ENCODE measurements at places on chromosomes 5 and 9.

GRCh38 chr9:22142671-22143070 lies 133.6 kb upstream of the CDKN2B start:
- no peak for DNase-seq

DNA sequence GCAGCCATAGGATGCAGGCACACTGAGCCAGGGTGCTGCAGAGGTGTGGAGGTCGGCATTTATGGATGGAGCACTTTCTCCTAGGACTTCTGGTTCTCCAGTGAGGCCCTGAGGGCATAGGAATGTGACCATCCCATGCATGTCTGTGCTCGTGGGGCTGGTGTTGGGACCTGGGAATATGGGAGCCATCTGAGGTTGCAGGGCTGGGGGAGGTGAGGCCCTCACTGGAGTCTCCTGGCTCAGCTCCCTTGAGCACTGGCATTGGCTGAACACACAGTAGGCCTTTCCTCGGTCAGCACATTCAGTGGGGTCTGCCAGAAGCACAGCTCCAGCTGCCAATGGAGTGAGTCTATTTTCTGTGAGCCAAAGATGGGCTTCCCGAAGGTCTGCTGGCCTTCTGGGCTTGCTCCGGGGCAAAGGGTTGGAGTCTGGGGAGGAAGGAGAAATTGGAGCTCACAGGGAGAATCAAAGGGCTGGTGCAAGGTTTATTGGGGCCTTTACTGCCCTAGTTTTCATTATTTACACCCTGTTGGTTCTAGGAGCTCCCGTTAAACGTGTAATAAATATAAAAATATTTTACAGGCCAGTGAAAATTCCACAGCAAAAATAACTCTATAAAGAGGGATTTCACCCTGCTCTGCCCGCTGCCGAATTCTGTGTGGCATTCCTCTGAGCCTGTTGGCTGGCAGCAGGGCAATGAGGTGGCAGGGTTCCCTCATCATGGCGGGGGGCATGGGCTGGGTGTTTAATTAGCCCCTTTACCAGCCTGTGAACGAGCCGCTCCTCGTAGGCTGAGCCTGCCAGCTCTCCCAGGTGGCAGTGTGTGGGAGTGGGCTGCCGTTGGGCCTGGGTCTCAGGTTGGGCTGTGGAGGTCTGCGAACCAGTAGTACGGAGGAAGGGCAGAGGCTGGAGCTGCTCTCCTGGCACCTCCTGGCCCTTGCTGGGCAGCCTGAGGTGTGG lies 31.6 kb upstream of the PITX1 start:
- DNase-seq = no peak

DNA sequence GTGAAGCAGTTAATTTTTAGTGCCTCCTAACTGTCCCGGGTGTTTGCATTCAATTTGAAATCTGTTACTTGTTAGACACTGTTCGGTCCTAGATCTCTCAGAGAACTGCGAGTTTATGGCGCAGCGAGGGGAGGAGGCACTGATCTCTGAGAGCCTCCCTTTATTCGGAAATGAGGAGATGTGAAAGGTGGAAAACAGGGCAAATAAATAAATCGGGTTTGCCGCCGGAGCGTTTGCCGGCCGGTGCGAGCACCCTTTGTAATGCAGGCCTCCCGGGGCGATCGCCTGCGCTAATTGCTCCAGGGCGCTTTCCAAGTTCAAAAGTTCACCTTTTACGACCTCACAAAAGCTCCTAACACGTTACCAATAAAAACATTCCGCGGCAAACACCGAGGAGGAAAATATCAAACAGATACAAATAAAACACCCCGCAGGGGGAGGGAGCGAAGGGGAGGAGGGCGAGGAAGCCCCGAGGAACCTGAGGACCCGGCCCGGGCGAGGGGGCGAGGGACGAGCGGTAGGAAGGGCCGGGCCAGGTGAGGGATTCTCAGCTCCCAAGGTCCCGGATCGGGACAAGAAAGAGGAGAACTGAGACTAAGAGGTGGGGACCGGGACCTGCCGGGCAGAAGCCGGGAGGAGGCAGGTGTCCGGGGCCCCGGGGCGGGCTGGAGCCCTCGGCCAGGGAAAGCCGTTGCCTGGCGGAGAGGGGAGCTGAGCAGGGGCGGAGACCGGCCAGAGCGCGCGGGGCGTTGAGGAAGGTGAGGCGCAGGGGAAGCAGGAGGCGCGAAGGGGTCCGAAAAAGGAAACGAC lies 1.4 kb downstream of the NR6A1 start:
- peak; percentile 64 for DNase-seq

DNA sequence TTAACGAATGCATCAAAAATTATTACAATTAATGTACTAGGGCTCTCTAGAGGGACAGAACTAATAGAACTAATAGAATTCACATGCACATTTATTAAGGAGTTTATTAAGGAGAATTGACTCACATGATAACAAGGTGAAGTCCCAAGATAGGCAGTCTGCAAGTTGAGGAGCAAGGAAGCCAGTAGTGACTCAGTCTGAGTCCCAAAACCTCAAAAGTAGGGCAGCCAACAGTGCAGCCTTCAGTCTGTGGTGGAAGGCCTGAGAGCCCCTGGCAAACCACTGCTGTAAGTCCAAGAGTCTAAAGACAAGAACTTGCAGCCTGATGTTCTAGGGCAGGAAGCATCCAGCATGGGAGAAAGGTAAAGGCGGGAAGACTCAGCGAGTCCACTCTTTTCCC lies 633.8 kb downstream of the SEMA5A start:
- no peak for DNase-seq

GRCh38 chr5:14681236-14681752 lies 16.8 kb downstream of the OTULIN start:
- no peak for DNase-seq

GRCh38 chr9:26891726-26892125 lies 876 bp downstream of the CAAP1 start:
- no peak for DNase-seq

DNA sequence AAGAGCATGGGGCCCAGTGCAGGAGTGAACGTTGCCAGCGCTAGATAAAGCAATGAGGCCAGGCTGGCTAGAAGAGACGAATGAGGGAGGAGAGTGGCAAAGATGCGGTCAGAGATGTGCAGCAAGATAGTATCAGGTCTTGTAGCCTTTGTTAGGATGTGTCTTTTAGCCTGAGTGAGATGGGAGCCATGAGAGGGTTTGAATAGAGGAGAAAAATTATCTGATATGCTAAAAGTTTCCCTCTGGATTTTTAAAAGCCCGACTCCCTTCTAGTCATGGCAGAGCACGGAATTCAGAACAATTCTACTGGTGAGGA lies 12.2 kb downstream of the DUSP1 start:
- no peak for DNase-seq
